SK-N-SH (cell line): ENCODE measurements at places on chromosomes 3 and 15.

DNA sequence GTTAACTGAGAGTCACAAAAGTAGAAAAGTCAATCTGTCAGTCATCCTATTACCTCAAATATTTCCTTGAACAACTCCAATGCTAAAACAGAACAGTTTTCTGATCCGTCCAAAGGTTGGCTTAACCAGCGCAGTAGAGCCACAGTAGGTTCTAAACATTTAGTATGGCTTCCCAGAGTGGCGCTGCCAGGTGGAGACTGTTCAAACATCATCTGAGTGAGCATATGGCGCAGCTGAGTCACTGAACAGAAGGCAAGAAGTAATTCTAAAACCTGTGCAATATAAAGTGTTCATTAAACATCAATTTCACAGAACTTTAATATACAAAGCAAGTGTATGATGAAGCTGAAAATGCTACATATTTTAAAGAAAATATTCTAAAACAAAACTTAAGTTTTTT, 19.9 kb downstream of the CIP2A start:
- no peak for DNase-seq
- no peaks in the 10 kb centered on the region; the same call in 1 of the 2 replicates for H3K4me1 ChIP-seq
- peaks cover 33% of the 10 kb centered on the region; the same call in 1 of the 2 replicates for H3K36me3 ChIP-seq
- no peak overlapping the region for H3K4me3 ChIP-seq
- no peaks in the 10 kb centered on the region for H3K27me3 ChIP-seq

- peak; percentile 95 for DNase-seq
- H3K4me1 ChIP-seq = no peaks in the 10 kb centered on the region
- no peaks in the 10 kb centered on the region for H3K36me3 ChIP-seq
- H3K27me3 ChIP-seq = no peaks in the 10 kb centered on the region
Measured at GRCh38 chr3:179260949-179261765, 10.2 kb upstream of the KCNMB3 start.

- no peaks in the 10 kb centered on the region for H3K4me1 ChIP-seq
- no peak for DNase-seq
- no peaks in the 10 kb centered on the region for H3K36me3 ChIP-seq
- no peak overlapping the region for H3K4me3 ChIP-seq
Measured at GRCh38 chr3:173630849-173631248, 233.3 kb downstream of the NLGN1 start.

GRCh38 chr15:67110958-67111864, 45.8 kb downstream of the SMAD3 start:
- peaks cover 20% of the 10 kb centered on the region for H3K4me1 ChIP-seq
- DNase-seq = no peak
- peaks cover 14% of the 10 kb centered on the region for H3K36me3 ChIP-seq

- H3K4me3 ChIP-seq = no peak overlapping the region
- no peaks in the 10 kb centered on the region for H3K4me1 ChIP-seq
- H3K27ac ChIP-seq = no peak overlapping the region
Measured at GRCh38 chr15:90851940-90852339, 16.4 kb upstream of the FURIN start.

- H3K27ac ChIP-seq = no peak overlapping the region
- H3K4me3 ChIP-seq = no peak overlapping the region
- H3K4me1 ChIP-seq = no peaks in the 10 kb centered on the region
- no peaks in the 10 kb centered on the region for H3K27me3 ChIP-seq
- no peak for DNase-seq
Measured at GRCh38 chr3:167941234-167941995, 154.3 kb downstream of the GOLIM4 start.

- DNase-seq = no peak
- H3K36me3 ChIP-seq = no peaks in the 10 kb centered on the region
- no peaks in the 10 kb centered on the region for H3K27me3 ChIP-seq
- H3K4me3 ChIP-seq = no peak overlapping the region
Measured at GRCh38 chr3:168220556-168220955, 124.8 kb upstream of the GOLIM4 start.

DNA sequence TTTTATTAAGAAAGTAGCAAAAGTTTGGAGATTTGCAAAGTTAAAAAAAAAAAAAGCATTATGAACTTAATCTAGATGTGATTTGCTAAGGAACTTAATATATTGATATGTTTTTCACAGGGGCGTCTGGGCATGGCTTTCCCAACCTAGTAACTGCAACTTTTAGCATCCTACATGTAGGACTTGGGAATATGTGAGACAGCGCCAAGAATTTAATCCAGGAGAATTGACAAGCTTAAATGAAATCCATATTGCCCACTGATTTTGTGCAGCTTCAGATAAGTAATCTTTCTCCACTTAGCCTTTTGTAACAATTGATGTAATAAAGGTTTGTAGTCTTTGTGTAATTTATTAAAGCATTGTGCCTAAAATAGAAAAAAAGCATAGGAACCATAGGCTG, 982 bp upstream of the GABPB1 start:
- DNase-seq = no peak
- peaks cover 6% of the 10 kb centered on the region; the same call in 1 of the 2 replicates for H3K4me1 ChIP-seq
- H3K27me3 ChIP-seq = no peaks in the 10 kb centered on the region
- H3K36me3 ChIP-seq = peaks cover 26% of the 10 kb centered on the region

- no peak overlapping the region for H3K4me3 ChIP-seq
- no peak overlapping the region for H3K27ac ChIP-seq
- DNase-seq = no peak
- H3K4me1 ChIP-seq = no peaks in the 10 kb centered on the region
Measured at GRCh38 chr3:38297537-38297936, 15.4 kb downstream of the SLC22A14 start.

DNA sequence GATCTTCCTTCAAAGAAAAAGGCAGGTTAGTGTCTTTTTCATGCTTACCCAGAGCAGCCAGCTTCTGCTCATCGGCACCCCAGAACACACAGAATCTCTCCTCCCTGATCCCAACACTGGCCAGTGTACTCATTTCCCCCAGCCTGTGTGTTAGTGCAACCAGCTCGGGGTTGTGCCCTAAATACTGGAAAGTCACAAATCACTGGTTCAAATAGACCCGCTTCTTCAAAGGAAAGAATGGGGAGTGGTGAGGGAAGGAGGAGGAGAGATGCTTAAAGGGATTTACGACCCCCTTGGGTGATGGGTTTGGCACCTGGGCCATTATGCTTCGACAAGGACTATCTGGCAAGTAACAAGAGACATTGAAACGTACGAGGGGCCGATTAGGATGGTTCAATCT, 114.0 kb downstream of the FOXB1 start:
- no peaks in the 10 kb centered on the region for H3K4me1 ChIP-seq
- no peak overlapping the region for H3K27ac ChIP-seq
- no peak overlapping the region for H3K4me3 ChIP-seq
- H3K36me3 ChIP-seq = no peaks in the 10 kb centered on the region

- peak within 1 kb of the TSS; percentile 83 for H3K4me3 ChIP-seq
- no peaks in the 10 kb centered on the region for H3K36me3 ChIP-seq
- H3K27me3 ChIP-seq = no peaks in the 10 kb centered on the region
- H3K27ac ChIP-seq = peak within 1 kb of the TSS; percentile 92
- DNase-seq = peak; percentile 97
Measured at GRCh38 chr15:40470423-40471104, at the start of gene CHST14. CHST14 (plus strand) TSS chr15:40470984; CDS start chr15:40471214, 230 bp downstream.

- no peak overlapping the region for H3K27ac ChIP-seq
- H3K4me1 ChIP-seq = peaks cover 17% of the 10 kb centered on the region; the same call in 1 of the 2 replicates
- DNase-seq = peak; percentile 75
- H3K27me3 ChIP-seq = no peaks in the 10 kb centered on the region
- H3K36me3 ChIP-seq = no peaks in the 10 kb centered on the region
Measured at GRCh38 chr3:158727206-158728060, 4.8 kb downstream of the RARRES1 start.

GRCh38 chr15:60982249-60982910, 246.7 kb downstream of the RORA start:
- no peak for DNase-seq
- no peak overlapping the region for H3K27ac ChIP-seq
- H3K27me3 ChIP-seq = no peaks in the 10 kb centered on the region
- H3K36me3 ChIP-seq = no peaks in the 10 kb centered on the region
- H3K4me1 ChIP-seq = peaks cover 5% of the 10 kb centered on the region; the same call in 1 of the 2 replicates

DNA sequence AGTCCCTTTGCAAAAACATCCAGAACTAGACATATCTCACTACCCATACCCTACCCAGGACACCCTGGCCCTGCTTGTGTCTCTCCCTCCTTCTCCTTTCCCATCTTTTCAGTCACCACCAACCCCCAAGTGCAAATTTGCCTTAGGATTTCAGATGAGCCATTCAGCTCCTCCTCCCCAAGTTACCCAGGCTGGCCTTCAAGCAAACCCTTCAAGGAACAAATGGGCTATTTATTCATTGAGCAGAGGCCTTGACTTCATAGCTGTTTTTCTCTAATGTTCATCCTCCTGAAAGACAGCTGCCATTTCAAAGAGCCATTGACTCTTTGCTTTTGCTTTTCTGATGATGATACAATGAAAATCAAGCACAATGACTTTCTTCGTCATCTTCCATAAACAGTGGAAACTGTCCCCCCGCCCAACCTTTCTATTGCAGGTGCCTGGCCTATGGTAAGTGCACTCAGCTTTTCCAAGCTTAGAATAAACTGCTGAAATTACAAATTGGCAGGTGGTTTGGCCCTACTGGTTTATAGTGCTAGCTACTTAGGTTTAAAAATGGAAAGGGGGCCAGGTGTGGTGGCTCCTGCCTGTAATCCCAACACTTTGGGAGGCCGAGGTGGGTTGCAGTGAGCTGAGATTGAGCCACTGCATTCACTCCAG, 26.1 kb upstream of the KLHL6 start:
- H3K4me3 ChIP-seq = no peak overlapping the region
- no peaks in the 10 kb centered on the region for H3K4me1 ChIP-seq
- H3K36me3 ChIP-seq = no peaks in the 10 kb centered on the region

- H3K36me3 ChIP-seq = no peaks in the 10 kb centered on the region
- no peak for DNase-seq
- H3K27ac ChIP-seq = no peak overlapping the region
- no peak overlapping the region for H3K4me3 ChIP-seq
Measured at GRCh38 chr15:48096355-48096786, 24.4 kb upstream of the SLC24A5 start.

- H3K36me3 ChIP-seq = no peaks in the 10 kb centered on the region
- no peak overlapping the region for H3K4me3 ChIP-seq
- H3K27ac ChIP-seq = no peak overlapping the region
- H3K4me1 ChIP-seq = no peaks in the 10 kb centered on the region
- H3K27me3 ChIP-seq = no peaks in the 10 kb centered on the region
Measured at GRCh38 chr15:25208735-25209134, 230.1 kb downstream of the UBE3A start.

DNA sequence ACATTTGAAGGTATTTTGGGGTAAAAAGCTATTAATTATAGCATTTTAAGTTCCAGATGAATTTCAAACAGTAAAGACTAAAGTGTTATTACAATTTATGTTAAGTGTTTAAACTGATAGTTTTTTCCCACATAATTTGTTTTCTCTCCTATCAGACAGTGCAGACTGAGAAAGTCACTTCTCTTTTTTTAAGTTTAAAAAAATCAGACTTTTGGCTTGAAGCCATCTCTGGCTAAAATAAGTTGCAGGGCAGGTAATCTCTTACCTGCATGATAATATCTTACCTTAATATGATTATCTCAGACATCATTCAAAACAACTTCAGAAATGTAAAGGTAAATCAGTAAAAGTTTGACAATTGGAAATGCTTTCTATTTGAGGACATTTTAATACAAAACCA, 21.5 kb upstream of the RAB6B start:
- no peaks in the 10 kb centered on the region for H3K4me1 ChIP-seq
- no peaks in the 10 kb centered on the region for H3K36me3 ChIP-seq
- no peak overlapping the region for H3K27ac ChIP-seq
- H3K4me3 ChIP-seq = no peak overlapping the region
- H3K27me3 ChIP-seq = peaks cover 4% of the 10 kb centered on the region; the same call in 1 of the 2 replicates

GRCh38 chr3:14300721-14301399, 101.5 kb upstream of the SLC6A6 start:
- no peak overlapping the region for H3K27ac ChIP-seq
- H3K4me3 ChIP-seq = no peak overlapping the region
- DNase-seq = no peak
- no peaks in the 10 kb centered on the region for H3K36me3 ChIP-seq
- H3K27me3 ChIP-seq = no peaks in the 10 kb centered on the region; the same call in 1 of the 2 replicates

DNA sequence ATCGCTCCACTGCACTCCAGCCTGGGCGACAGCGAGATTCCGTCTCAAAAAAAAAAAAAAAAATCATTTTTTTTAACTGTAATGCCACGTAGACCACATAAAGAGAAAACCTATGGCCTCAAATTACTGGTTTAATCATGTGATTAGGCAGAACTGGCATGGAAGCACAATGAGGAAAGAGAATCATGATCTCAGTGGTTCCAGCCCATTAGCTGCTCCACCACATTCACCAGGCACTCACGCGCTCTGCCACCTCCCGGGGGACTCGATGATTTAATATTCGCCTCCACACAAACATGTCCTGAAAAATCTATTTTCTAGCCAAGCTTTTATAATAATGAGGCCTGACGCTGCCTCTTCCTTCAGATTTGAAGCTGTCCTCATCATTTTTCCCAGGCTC, 204.7 kb downstream of the TBL1XR1 start:
- no peaks in the 10 kb centered on the region for H3K4me1 ChIP-seq
- no peaks in the 10 kb centered on the region for H3K27me3 ChIP-seq
- H3K36me3 ChIP-seq = no peaks in the 10 kb centered on the region

- no peaks in the 10 kb centered on the region for H3K27me3 ChIP-seq
- H3K36me3 ChIP-seq = no peaks in the 10 kb centered on the region
- H3K4me3 ChIP-seq = no peak overlapping the region
- DNase-seq = no peak
- peaks cover 86% of the 10 kb centered on the region for H3K4me1 ChIP-seq
Measured at GRCh38 chr15:73941044-73941443, 14.8 kb downstream of the LOXL1 start.

DNA sequence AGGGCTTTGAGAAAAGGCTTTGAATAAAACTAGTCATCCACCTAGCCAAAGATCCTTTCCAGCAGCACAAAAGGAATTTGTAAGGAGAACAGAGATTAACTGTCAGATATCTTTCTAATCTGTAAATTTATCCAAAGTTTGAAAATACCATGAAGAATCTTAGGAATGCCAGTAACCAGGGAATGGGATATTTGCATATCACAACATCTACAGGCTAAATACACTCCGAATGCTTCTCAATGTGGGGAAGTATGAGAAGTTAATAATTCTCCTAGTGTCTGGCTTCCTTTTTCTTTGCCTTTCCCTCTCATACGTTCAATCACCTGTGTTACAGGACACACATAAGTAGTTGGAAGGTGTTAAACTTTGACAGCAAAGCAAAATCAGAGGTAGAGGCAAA, 7.8 kb downstream of the ANAPC13 start:
- peak overlapping the region; percentile 74; the same call in 1 of the 2 replicates for H3K27ac ChIP-seq
- H3K4me3 ChIP-seq = no peak overlapping the region
- peaks cover 61% of the 10 kb centered on the region for H3K36me3 ChIP-seq
- DNase-seq = no peak

GRCh38 chr3:123684209-123684608, 99.4 kb upstream of the HACD2 start:
- H3K4me3 ChIP-seq = no peak overlapping the region
- no peaks in the 10 kb centered on the region for H3K27me3 ChIP-seq
- no peak for DNase-seq
- peaks cover 16% of the 10 kb centered on the region; the same call in 1 of the 2 replicates for H3K4me1 ChIP-seq
- H3K27ac ChIP-seq = no peak overlapping the region; the same call in 1 of the 2 replicates
- peaks cover 61% of the 10 kb centered on the region for H3K36me3 ChIP-seq

DNA sequence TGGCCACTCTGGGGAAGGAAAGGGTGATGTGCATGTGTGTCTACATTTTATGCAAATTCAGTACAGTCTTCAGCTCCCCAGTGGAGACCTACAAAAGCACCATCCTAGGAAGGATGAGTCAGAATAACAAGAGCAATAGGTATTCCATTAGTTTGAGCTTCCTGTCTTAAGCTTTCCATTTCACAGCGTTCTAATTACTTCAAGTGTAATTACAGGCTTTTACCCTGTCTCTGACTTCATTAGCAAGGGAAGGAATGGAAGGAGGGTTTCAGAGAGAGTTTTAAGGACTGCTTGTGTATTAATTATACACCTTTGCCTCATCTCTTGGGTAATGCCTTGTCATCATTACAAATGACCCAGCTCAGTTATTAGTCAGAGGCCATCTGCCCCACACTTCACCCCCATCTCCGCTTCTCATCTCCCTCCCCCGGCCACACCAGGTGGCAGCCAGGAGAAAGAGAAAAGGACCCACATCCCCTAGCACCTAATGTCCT, 202.8 kb upstream of the MRPL3 start:
- no peak overlapping the region for H3K27ac ChIP-seq
- H3K4me3 ChIP-seq = no peak overlapping the region
- no peaks in the 10 kb centered on the region for H3K4me1 ChIP-seq
- DNase-seq = no peak
